ENCODE measurements at places on chromosomes 11 and 22.
A peak's percentile ranks its signal among the peaks of the same experiment; 100 is the strongest.

GRCh38 chr22:19228179-19228578 is 49.6 kb upstream of the SLC25A1 start:
- DNase-seq, result no peak

DNA sequence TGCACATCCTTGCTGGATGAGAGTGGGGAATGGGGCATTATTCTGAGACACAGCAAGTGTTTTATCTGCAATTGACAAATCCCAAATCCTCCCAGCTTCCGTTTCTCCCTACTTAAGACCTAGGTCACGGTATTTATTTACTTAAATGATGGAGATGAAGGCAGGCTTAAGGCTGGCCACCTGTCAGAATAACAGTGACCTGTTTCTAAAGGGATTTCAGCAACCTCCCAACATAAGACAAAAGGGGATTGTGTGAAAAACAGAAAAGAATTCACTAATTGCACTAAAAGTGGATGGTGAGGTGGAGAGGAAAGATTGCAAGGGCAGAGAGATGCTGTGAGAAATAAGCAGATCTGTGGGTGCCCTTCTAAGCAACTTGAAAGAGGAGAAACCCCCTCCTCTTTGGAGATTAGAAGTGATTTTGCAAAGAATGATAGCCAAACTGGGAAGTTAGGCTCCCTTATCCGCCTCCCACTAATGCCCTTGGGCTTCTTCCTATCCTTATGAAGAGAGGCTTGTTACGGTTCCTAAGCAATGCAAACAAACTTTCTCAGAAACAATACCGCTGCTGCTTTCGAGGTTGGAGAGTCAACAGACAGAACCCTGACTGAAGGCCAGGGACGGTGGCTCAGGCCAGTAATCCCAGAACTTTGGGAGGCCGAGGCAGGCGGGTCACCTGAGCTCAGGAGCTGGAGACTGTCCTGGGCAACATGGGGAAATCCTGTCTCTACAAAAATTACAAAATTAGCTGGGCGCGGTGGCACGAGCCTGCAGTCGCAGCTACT is 84.3 kb downstream of the ARL14EP start:
- peak; percentile 32 for DNase-seq

DNA sequence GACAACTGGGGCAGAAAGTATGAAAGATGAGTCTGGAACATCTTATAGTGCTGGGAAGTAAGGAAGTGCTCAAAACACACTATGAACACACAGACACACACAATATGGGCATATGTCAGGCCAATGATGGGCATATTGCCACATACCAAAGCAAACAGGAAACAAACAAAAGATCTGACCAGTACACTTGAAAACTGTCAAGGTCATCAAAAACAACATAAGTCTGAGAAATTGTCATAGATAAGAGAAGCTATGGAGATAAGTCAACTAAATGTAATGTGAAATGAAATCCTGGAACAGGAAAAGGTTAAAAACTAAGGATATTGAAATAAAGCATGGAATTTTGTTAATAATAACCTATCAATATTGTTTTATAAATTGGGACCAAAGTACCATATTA is 46.4 kb downstream of the GUCY1A2 start:
- no peak for DNase-seq

GRCh38 chr11:50075856-50076255 is 43.2 kb downstream of the OR4C45 start:
- no peak for DNase-seq

DNA sequence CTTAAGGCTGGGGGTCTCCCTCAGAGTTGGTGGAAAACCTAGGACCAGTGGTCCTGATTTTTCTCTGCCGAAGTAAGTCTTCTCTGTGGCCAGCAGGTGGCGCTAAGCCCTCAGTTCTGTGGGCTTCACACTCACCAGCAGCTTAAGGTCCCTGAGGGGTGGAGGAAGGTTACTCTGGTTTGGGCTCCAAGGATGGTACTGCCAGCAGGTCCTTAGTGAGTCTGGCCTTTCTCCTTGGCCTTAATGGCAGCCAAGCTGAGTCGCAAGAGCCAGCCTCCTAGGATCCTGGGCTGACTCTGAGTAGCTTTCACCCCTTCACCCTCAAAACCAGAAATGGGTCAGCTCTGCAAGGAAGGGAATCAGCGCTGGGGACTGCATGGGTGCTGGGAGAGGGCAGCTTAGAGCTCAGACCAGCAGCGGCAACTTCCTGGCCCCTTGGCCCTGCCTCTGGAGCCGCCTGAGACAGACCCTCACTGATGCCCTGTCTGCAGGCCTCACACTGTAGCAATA is 4.4 kb downstream of the KCNJ11 start:
- DNase-seq, result peak; percentile 87

- no peak for DNase-seq
Observed at GRCh38 chr11:20627026-20627425, 27.6 kb downstream of the SLC6A5 start.

GRCh38 chr11:844693-845644 is 2.3 kb downstream of the TSPAN4 start:
- DNase-seq, result peak; percentile 96

DNA sequence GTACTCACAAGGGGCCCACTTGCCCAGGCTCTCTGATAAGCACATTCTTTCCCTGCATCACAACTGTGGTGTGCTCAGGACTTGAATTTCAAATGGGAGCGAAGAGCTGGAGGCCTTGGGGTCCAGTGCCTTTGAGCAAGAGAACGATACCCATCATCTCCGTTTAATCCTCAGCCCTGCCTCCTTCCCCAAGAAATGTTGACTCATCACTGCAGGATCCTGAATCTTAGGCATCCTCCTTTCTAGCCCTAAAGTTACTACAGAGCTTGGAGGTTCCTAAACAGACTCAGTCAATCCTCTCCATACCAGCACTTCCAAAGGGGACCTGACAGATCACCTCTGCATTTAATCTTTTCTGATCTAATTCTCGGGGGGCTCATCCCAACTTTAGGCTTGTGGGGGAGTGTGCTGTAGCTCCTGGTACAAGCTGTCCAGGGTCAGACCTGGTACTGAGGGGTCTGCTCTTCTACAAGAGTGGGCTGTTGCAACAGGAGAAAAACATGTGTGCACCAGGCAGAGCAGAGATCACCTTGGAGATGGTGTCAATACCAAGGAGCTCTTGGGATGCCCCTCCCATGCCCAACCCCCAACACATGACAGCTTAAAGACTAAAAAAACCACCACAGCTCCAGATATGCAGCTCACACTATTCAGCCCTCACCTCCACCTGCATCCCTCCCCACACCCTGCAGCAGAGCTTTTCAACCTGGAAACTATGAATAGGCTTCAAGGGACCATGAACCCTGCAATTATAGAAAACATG is 3.9 kb upstream of the PRG2 start:
- DNase-seq, result no peak

DNA sequence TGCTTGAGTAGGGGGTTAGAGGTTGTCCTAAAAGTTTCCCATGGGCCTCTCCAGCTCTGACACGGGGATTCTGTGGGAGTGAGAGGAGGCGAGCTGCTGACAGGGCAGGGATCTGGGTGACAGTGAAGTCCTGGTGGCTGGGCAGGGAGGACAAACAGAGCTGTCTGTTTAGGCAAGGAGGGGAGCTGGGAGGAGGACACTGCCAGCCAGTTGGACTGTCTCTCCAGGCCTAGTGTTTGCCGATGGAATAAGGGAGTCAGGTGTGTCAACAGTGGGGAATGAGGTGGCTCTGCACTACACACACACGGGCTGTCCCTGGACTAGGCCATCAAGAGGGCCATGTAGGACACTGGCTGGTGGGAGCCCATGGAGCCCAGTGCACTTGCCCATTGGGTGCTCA is 20.6 kb upstream of the SYT7 start:
- no peak for DNase-seq

- DNase-seq, result no peak
Observed at GRCh38 chr11:5923427-5923776, 18.6 kb upstream of the OR56A3 start.

DNA sequence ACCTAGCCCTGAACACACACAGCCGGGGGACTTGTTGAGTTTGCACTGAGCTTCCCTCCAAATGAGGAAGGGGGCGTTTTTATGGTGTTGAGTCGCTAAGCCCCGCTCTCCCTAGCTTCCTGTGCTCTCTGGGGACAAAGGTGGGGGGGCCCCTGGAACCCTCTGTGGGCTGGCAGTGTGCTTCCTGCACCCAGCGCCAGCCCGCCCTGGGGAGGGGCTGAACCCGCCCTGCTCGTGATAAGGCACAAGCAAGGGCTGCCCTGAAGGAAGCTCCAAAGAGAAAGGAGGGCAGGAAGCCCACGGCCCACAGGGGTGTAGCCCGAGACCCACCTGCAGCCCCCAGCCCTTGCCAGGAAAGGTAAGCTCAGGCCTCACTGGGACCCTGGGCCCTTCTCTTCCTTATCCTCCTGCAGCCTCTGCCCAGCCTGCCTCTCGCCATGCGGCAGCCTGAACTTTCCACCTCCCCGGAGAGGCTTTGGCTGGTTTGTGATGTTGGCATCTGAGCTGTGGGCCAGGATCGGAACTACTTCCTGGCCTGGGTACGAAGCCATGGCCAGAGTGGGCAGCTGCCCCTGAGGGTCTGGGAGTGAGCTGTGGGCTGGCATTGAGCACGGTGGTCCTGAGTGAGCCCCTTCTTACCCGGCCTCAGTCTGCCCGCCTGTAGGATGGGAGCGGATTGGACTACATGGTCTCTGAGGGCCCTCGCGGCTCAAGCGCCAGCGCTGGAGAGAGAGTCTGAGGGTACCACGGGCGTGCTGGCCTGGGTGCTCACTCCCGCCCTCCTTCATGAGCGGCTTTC is at the start of gene FERMT3:
Gene FERMT3, plus strand, starts transcription at position 265 of the 799 bp plus-strand sequence. CDS start 644 bp downstream, outside the sequence.
- DNase-seq, result peak; percentile 72

GRCh38 chr11:68020575-68020974 is 9.9 kb upstream of the NDUFS8 start:
- DNase-seq, result no peak

- no peak for DNase-seq
Observed at GRCh38 chr22:27476729-27477128, 324.8 kb downstream of the MN1 start.

GRCh38 chr11:84800755-84801346 is 826.3 kb downstream of the DLG2 start:
- DNase-seq, result no peak

DNA sequence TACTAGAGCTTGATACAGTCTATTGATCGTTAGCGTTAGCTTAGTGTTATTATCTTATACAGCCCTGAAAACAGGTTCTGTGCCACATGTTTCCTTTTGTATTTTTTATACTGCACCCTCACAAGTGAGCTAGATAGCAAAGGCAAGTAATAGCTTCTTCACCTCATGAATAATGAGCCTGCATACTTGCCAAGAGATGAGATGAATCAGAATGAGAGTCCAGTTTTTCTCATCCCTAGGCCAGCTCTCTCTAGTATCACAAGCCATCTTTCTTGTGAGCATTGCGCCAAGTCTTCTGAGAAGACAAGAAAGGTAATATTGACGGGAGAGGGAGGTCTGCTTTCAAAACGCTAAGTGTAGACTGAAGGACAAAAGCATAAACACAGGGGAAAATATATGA is 8.7 kb upstream of the CARD18 start:
- no peak for DNase-seq

GRCh38 chr11:59062602-59063529 is 23.2 kb upstream of the GLYATL1B start:
- no peak for DNase-seq

DNA sequence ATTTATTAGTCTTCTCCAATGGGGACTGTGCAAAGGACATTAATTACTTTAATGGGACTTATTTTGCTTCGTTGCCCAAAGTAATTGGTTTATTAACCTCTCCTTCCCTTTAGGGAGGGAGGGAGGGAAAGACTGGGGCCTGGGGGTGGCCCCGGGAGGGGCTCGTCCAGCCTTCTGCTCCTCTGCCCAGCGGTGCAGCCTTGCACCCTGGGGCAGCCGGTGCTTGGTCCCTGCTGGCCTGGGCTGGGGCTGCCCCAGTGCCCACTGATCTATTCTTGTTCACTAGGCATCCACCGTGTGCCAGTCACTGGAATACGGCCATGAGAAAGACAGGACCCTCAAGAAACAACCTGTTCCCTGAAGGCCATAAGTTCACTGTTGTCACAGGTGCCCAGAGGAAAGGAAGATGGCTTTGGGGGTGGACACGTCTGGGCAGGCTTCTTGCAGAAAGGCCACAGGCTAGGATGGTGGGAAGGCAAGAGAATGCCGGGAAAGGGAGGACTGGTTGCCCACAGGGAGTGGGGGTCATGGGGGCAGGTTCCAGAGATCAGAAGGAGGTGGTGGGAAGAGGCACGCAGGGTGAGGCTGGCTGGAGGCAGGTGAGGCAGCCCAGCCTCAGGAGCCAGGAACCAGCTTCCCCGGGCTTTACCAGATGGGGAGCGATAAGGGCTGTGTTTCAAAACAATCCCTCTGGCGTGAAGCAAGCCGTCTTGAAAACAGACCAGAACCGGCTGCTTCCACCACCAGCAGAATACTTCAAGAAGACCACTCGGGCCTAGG is 47.6 kb upstream of the KCNQ1OT1 start:
- DNase-seq, result no peak

DNA sequence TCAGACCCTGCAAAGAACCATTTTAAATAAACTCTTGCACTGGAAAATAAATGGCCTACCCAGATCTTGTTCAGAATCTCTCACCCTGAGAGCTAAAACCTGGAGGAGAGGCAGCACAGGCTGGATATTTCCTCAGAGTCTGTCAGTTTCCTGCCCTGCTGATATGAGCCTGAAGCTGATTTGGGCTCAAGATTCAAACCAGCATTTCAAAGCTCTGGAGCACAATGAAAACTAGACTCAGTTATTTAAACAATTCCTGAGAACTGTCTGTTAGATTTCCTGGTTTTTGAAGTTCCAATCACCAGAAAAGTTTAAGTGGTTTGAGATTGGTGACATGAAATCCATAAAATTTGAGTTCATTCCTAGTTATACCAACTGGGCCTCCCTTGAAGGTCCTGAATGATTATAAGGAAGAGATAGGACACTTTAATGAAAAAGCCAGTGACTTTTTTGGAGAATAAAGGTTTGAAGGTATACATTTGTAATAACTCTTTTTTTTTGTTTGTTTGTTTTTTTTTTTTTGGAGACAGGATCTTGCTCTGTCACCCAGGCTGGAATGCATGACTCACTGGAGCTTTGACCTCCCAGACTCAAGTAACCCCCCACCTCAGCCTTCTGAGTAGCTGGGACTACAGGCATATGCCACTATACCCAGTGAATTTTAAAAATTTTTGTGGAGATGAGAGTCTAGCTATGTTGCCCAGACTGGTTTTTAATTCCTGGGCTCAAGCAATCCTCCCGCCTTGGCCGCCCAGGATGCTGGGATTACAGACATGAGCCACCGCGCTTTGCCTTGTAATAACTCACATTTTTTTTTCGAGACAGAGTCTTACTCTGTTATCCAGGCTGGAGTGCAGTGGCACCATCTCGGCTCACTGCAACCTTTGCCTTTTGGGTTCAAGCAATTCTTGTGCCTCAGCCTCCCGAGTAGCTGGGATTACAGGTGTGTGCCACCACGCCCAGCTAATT is 8.0 kb upstream of the ESAM start:
- DNase-seq, result no peak

- no peak for DNase-seq
Observed at GRCh38 chr22:26374391-26375026, 54.6 kb upstream of the ASPHD2 start.

- no peak for DNase-seq
Observed at GRCh38 chr11:98183034-98183433, 837.7 kb upstream of the CNTN5 start.

GRCh38 chr11:34644669-34645406 is 23.9 kb downstream of the EHF start:
- no peak for DNase-seq

- DNase-seq, result no peak
Observed at GRCh38 chr22:29458551-29458950, 20.2 kb downstream of the RFPL1 start.
